ENCODE measurements at places on chromosomes 5 and 9.

DNA sequence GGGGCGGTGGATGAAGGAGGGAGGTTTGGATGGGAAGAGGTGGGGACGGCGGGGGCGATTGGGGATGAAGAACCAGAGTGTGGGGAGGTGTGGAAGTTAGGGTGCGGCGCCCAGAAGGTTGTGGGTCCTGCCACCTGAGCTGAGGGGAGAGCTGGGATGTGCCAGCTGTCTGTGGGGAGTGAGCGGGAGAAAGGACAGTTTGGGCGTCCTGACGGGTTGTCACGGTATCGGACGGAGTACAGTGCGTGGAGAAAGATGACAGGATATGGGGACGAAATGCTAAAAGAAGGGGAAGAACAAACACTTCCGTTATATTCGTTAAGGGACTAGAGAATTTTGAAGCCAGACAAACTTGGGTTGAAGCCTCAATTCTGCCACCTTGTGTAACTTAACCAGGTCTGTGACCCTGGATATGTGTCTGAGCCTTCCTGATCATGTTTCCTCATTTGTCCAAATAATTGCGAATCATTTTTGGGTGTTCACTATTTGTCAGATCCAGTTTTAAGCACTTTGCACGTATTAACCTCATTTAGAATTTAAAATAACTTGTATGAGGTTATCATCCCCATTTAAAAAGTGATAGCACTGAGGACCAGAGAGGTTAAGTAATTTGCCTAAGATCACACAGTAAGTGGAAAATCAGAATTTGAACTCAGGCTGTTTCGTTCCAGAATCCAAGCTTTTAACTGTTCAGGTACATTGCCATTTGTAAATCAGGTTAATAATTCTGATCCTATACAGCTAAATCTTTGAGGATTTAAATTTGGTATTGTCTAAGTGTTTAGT lies 689 bp downstream of the CNTRL start:
- DNase-seq = peak; percentile 30

DNA sequence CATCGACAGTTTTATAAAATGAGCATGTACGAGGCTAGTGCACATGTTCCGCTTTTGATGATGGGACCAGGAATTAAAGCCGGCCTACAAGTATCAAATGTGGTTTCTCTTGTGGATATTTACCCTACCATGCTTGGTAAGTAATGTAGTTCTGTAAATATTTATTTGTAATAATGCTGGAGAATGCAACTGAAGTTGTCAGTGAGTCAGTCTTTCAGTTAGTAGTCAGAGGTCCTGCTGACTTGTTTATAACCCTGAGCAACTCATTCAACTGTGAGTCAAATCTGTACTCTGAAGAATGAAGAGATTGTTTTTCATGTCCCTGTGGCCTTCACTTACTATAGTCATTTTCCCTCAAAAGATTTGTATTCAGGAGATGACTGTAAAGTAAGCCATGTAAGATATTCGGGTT lies 28.4 kb upstream of the GPR150 start:
- DNase-seq = no peak

- DNase-seq = no peak
Measured at GRCh38 chr5:148928141-148928540, 101.7 kb downstream of the ADRB2 start.

- DNase-seq = no peak
Measured at GRCh38 chr5:93576994-93577853, 3.8 kb downstream of the NR2F1-AS1 start.

DNA sequence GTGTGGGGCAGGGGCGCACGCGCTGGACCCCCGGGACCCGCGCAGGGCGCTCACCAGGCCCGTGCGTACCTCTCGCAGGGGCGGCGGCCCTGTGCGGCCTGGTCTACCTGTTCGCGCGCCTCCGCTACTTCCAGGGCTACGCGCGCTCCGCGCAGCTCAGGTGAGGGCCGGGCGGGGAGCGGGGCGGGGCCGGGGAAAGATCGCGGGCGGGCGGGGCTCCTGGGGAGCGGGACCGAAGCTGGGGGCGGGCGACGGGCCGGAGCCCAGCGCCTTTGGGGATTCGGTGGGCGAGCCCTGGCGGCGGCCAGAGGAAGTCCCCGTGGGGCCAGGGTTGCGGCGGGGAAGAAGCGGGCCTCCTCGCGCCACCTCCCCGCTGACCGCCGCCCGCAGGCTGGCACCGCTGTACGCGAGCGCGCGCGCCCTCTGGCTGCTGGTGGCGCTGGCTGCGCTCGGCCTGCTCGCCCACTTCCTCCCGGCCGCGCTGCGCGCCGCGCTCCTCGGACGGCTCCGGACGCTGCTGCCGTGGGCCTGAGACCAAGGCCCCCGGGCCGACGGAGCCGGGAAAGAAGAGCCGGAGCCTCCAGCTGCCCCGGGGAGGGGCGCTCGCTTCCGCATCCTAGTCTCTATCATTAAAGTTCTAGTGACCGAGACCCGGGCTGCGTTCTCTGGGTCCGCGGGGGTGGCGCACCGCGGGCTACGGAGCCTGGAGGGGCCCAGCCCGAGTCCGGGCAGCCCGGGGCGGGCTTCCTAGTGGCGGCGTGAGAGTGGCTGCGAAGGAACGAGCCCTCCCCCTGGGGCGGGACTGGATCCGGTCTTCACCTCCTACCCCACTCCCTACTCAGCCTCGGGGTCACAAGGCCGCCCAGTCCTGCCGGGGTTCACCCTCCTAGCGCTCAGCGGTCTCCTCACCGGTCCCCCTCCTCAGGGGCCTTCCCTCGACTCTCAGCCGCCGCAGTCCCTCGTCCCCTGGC lies 2.4 kb downstream of the LTC4S start:
- peak; percentile 60 for DNase-seq

DNA sequence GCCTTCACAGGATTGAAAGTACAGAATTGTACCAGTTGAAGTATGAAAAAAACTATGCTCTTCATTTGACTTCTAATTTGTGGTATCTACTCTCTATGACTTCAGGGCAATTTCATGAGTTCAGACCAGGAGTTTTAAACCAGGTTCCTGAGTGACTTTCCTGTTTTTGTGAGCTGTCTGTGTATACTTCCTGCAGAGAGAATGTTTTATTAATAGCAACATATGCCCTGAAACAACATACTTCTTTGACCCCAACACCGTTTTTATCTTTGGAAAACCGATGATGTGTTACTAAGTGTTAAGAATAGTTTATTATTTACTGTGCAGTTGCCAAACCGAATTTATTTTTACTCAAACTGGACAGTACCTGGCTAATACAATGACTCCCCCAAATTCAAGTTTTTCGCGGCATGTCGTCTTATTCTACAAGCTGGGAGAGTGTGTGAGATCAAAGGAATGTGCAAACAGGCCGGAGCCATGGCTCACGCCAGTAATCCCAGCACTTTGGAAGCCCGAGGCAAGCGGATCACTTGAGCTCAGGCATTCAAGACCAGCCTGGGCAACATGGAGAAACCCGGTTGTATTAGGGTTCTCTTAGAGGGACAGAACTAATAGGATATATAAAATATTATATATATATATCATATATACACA lies 58.7 kb upstream of the ERBIN start:
- no peak for DNase-seq

- peak; percentile 4 for DNase-seq
Measured at GRCh38 chr9:91758491-91758981, 191.5 kb downstream of the ROR2 start.

- DNase-seq = no peak
Measured at GRCh38 chr9:77546376-77546950, 101.7 kb downstream of the GNA14 start.

- no peak for DNase-seq
Measured at GRCh38 chr5:79703381-79703645, 13.7 kb downstream of the CMYA5 start.

- DNase-seq = no peak
Measured at GRCh38 chr9:73154271-73154670, 2.6 kb downstream of the ANXA1 start.

Measured in CD4-positive, alpha-beta T cell treated with Interleukin-15 for 4 hours (primary cell).